Glutamatergic neuron (in vitro differentiated cells): ENCODE measurements at places on chromosomes 13 and 19. TPM values are rescaled to one million over a fixed set of nuclear protein-coding genes. Genes with fewer than 3 reads are reported as not detected.
A peak's percentile ranks its signal among the peaks of the same experiment; 100 is the strongest.

- DNase-seq: peak; percentile 56
Measured at GRCh38 chr13:97621631-97622030, 187.7 kb downstream of the RAP2A start.

DNA sequence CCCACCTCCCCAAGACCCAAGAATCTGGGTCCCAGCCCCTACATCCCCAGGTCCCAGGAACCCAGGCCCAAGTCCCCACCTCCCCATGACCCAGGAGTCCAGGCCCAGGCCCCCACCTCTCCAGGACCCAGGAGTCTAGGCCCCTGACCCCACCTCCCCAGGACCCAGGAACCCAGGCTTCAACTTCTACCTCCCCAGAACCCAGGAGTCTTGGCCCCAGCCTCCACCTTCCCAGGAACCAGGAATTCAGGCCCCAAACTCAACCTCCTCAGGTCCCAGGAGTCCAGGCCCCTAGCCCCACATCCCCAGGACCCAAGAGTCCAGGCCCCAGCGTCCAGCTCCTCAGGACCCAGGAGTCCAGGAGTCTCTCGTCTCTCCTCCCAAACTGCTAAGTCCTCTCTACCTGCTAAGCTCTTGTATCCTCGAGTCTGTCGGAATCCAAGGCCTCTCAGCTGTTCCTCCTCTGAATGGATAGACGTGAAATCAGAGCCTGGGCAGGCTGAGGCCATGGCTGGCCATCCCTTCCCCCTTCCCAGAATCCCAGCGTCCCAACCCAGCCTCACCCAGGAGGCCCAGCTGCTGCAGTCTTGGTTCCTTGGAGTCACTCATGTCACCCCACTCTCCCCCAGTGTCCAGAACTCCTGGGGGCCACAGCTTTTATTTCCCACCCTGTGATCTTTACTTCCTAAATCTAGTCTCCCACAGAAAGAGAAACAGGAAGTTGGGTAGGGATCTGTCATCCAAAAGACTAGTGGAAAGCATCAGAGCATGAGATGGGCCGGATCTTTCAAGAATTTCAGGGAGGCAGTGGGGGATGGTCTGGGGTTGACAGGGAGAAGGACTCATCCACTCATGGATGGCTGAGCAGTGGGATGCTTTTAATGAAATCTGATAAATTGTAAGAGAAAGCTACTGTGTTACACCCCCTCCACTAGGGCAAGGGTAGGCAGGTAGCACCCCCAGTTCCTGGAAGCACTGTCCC is at the start of gene CD209:
TSS of gene CD209 (minus strand) at position 632 of the 982 bp plus-strand sequence. CDS start at position 609, 23 bp downstream.
- DNase-seq: no peak

DNA sequence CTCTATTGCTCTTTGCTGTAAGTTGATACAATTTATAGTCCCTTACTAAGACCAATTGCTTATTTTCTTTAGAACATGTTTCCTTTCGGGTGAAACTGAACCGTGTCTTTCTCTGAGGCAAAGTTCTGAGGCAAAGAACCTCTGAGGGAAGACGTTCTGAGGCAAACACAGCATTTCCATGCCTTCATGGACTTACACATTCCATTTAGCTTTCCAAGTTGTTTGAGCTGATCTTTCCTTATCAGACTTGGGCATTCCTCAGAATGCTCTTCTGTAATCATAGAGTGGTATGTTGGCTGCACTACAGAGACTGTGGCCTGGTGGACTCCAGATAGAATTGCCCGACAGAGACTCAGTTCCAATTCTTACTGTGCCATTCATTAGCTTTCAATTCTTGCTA is 579.1 kb downstream of the KCTD12 start:
- no peak for DNase-seq

DNA sequence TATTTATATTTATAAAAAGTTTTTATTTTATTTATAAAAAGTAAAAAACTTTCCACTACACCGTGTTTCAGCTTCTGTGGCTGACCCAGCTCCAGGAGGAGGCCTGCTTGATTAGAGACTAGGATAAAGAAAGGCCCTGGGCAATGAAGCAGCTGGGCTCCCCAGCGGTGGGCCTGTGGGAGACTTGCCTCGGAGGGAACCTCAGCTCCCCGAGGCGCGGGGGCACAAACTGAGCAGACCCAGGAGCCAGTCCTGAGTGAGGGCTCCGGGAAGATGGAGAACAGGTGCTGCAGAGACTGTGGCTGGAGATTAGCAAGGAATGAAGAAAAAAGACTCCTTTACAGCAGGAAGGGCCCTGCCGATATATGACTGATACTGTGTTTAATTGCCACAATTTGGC is 63.8 kb upstream of the GJB6 start:
- DNase-seq: no peak

GRCh38 chr19:17385878-17386611 is 8.0 kb downstream of the CCDC194 start:
- DNase-seq: peak; percentile 73

Gene B3GNT8
- 15.9 TPM for total RNA-seq

Gene SMAD9
- total RNA-seq: 43.6 TPM
